Activated CD8-positive, alpha-beta T cell treated with anti-CD3 and anti-CD28 coated beads, Interleukin-2, amount 10 ng/mL, durations not matched to agents 7 days and 5 days (primary cell): ENCODE measurements at places on chromosomes 7 and 10. TPM values are rescaled to one million over a fixed set of nuclear protein-coding genes. Genes with fewer than 3 reads are reported as not detected.

GRCh38 chr10:93837822-93838221 is 56.0 kb upstream of the SLC35G1 start:
- no peak for DNase-seq

DNA sequence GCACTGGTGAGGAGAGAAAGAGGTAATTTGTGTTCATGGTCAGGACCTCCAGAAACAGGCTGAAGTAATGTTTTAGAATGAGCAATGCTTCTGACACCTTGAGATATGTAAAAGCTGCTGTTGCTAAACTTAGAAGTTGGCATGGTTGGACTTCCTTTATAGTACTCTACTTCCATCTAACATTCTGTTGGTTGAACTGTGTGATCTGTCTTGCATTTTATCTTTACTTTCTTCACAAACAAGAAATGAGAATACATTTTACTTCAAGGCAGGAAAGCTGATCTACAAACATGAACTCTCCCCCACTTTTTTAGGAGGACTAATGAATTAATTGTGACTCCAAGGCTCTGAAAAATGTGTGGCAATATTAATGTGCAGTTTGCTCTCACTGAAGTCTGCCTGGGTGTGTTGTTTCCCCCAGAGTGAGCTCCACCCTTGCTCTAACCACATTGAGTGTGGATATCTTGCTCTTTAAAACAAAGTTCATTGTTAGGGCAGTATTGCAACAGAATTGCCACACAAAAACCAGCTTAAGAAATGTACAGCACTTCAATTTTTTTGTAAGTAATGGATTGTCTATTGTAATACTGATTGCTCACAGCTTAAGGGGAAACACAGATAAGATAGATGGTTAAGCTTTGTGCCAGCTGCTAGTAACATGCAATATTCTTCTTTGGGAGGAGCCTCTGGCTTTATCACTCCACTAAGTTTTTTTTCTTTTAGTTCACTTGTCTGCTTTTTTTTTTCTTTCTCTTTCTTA is 69.0 kb downstream of the ADD3 start:
- peak; percentile 63 for DNase-seq

- no peak for DNase-seq
Observed at GRCh38 chr10:78188446-78188845, 154.8 kb downstream of the RPS24 start.

- DNase-seq: no peak
Observed at GRCh38 chr10:88270061-88270808, 312.9 kb downstream of the RNLS start.

DNA sequence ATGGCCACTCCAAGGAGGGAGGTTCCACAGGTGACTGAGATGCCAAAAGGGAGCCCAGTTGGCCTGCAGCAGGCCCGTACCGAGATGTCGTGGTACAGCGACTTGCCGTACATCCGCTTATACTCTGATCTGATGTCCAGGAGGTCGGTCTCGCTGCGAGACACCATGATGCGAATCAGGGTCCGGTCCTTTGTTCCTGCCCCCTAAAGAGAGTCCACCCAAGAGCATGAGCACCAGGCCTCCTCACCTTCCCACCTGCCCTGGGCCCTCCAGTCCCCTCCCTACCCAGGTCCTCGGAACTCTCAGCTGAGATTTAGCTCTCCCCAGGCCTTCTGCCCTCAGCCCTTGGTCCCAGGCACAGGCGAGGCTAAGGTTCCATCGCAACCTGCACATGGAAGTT is 25.0 kb downstream of the PLAC9 start:
- DNase-seq: no peak

- DNase-seq: peak; percentile 49
Observed at GRCh38 chr7:3067193-3067592, 23.5 kb upstream of the CARD11 start.

- DNase-seq: peak; percentile 75
Observed at GRCh38 chr7:139043823-139044812, 8.3 kb upstream of the ZC3HAV1L start.

DNA sequence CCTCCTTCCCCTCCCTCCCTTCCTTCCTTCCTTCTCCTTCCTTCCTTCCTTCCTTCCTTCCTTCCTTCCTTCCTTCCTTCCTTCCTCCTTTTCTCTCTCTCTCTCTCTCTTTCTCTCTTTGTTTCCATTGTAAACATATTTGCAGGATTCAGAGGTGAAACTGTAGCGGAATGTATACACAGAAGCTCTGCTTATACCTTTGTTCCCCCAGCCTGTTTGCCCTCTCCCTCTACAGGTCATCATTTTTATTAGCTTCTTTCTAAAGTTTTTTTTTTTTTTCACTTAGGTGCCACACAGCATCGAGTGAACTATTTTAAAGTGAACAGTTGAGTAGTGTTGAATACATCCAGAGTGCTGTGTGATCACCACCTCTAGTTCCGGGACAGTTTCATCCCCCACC is 20.7 kb downstream of the SDK1 start:
- no peak for DNase-seq

GRCh38 chr10:26550774-26551526 is 112.8 kb downstream of the APBB1IP start:
- DNase-seq: no peak

- no peak for DNase-seq
Observed at GRCh38 chr10:4270116-4270515, 485.1 kb upstream of the KLF6 start.

GRCh38 chr10:3763852-3764625 is 21.0 kb downstream of the KLF6 start:
- DNase-seq: no peak

DNA sequence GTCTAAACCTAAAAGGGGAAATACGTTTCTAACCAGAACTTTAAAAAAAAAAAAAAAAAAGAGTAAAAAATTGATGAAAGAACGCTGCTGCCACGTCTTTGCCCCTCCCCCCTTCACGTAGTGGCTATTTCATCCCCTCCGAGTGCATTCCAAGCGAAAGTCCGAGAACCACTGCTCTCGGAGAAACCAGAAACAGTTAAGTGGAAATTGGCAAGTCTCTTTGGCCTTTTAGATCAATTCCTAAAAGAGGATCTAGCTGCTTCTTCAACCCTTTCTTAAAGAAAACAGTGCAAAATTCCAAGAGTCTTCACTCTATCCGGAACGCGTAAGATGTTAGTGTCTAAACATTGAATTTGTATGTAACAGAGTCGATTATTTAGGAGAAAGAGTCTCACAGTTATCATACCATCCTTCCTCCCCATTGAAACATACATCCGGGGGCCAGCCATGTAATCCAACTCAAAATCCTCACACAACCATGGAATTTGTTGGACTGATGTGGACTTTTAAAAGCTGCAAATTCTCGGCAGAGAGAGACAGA is 1.1 kb downstream of the P4HA1 start:
- DNase-seq: peak; percentile 58

DNA sequence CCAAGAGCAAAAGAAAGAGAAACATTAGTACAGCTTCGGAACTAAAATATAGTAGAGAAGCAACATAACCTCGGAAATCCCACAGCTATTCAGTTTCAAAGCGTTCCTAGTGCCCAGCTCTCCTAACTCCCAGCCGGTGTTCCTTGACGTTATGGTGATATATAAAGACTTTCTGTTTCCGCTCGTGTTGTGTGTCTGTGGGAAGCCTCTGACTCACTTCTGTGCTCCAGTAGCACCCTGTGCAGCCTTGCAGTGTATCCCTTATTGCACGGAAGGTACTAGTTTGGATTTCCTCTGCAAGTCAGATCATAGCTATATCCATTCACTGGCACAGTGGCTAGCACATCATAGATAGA is 535 bp downstream of the ASAH2B start:
- DNase-seq: peak; percentile 38

DNA sequence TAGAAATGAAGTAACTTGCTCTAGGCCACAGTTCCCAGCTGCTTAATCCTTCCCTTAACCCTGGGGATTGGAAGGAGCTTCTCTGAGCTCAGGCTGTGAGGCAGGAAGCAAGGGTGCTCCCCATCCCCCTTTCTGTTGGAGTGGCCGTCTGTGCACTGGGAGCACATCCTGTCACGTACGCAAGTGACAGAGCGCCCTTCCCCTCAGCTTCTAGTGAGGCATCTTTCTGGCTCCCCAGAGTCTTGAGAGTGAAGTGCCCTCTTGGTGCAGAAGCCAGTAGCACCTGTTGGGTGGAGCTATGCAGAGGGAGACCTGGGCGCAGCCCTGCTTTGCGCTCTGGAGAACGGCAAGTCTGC is 47.8 kb downstream of the SHH start:
- DNase-seq: peak; percentile 86

DNA sequence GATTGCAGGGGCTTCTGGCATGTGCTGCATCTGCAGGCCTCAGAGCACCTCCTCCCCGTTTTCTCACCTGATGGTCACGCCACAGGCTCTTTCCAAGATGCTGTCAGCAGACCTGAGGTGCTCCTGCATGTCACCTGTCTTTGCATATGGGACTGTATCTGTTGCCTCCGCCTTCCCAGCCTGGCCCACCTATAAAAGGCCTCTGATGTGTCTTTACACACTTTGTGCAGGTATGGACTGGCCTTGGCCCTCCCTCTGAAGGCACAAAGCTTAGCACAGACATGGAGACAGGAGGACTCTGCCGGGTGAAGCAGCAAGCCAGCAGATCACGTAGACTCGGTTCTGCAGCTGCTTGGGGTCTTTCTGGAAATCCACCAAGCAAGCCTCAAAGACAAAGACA is 220.9 kb upstream of the PPP2R2D start:
- DNase-seq: no peak

DNA sequence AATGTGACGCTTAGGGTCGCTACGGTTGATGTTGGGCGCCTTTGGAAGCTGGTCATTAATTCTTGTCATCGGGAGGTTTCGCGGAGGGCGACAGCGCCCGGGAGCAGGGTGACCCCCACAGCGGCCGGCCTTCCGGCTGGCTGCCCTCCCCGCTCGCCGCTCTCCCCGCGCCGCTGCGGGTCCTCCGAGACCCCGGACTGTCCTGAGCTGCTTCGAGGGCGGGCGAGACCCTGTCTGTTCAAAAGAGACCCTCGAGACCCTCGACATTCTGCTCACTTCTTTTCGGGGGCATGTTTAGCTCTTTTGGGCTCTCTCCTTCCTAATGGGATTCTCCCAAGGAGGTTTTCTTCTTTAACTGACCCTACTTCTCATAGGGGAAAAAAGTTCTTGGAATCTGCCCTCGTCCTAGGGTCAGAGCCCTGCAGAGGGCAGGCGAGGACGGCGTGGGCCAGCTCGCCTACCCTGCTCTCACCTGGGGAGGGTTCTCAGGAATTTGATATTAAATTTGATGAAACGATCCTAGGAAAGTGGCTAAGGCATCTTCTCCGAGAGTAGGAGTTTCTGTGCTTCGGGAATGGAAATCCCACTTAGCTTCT is 257.0 kb downstream of the OTUD1 start:
- DNase-seq: no peak

DNA sequence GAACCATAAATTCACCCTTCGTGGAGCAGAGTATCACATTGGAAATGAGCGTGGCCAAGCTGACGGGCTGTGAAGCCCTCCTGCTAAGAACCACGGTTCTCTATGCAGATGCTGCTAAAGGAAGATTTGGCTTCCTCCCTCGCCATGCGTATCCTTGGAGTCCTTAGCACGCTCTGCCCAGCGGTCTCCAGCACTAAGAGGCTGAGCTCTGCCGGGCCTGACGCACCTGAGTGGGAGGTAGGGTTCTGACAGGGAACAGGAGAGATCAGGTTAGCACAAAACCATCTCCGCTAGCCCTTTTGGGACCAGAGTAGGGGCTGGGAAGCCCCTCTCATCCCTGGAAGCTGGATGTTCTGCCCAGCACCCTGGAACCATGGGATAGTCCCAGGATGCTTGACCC is 225.8 kb downstream of the KCNMA1 start:
- DNase-seq: no peak

GRCh38 chr7:157769086-157769485 is 432.3 kb downstream of the DNAJB6 start:
- DNase-seq: no peak

DNA sequence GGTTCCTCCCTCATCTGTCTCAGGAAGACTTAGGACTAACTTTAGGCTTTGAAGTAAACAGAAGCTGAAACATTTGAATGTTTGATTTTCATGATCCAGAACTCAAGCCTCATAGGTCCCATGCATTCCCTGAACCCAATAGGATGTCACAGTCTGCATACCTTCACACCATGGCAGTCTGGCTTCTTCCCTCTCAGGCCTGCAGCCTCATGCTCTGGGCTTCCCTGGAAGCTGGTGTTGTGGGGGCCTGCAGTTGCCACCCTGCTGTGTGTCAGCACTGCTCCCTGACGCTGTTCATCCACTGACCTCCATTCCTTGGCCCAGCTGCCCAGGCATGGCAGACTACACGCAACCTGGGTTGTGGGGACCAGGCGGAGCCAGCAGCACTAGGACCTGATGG is 267.5 kb upstream of the KAT6B start:
- no peak for DNase-seq

The LEP gene
- total RNA-seq: not detected

The ACBD7 gene
- 5.2 TPM for total RNA-seq

The DPY19L1 gene
- total RNA-seq: 20.3 TPM

The MSMB gene
- total RNA-seq: not detected
